NCI-H510A (cell line): ENCODE measurements at places on chromosomes 4 and X.

- DNase-seq: no peak
These were observed 2.2 kb downstream of the SORCS2 start for GRCh38 chr4:7194251-7195140.

GRCh38 chrX:10929747-10930146 lies 181.4 kb upstream of the HCCS start:
- DNase-seq: no peak

GRCh38 chr4:6049278-6049677 lies 31.0 kb upstream of the C4orf50 start:
- DNase-seq: no peak

GRCh38 chr4:75878246-75878756 lies 24.0 kb downstream of the PPEF2 start:
- DNase-seq: no peak

DNA sequence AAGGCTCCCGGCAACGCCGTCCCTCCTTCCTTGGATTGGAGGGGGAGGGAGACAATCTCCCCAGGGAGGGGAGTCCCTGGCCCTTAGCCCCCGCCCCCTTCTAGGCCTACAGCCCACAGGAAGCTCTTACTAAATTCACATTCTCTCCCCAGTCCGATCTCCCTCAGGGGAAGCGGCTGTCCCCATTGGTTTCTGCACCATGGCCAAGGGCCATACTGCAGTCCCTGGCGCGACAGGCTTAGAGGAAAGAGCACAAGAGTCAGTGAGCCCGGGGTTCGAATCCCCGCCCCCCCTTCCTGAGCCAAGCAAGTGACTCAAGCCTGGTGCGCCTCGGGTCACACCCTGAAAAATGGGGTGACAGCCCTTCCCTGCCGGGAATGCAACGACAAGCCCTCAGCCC lies 1.1 kb downstream of the ABLIM2 start:
- DNase-seq: no peak

DNA sequence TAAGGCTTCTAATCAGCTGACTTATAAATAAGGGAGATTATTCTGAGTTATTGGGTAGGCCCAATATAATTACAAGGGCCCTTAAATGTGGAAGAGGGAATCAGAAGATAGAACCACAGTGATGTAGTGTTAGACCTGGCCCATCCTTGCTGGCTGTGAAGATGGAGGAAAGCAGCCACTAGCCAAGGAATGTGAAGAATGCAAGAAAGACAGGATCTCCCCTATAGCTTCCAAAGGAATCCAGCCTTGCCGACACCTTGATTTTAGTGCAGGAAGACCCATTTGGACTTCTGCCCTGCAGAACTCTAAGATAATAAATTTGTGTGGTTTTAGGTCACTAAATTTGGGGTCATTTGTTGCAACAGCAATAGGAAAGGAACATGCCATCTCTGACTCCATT lies 150.6 kb downstream of the SPATA18 start:
- no peak for DNase-seq

- no peak for DNase-seq
These were observed 36.3 kb upstream of the UGT8 start for GRCh38 chr4:114562176-114562904.

- no peak for DNase-seq
These were observed 148.7 kb downstream of the KDR start for GRCh38 chr4:54976682-54977081.
